Anterior cingulate cortex (tissue), 58 donors: ENCODE measurements at places on chromosomes 5 and 9.
A peak's percentile ranks its signal among the peaks of the same experiment; 100 is the strongest.

DNA sequence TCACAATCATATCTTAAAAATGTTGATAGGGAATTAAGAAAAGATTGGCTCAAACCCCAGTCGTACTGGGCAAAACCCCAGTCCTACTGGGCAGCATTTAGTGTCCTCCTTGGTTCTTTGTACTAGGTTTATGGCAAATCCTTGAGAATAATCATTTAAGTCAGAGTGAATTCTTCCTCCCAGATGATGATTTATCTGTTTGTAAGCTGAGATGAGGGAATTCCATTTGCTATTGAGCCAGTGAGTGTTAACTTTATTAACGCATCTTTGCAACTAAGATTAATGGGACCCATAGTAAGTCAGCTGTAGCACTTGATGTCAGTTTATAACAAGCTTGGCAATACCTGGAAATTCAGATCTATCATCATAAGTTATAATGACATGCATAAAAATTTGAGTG is 821.8 kb upstream of the DMAC1 start:
- DNase-seq, result no peak

GRCh38 chr9:135580664-135581380 is 19.3 kb downstream of the PAEP start:
- DNase-seq, result no peak

- DNase-seq, result no peak
These were observed 43.1 kb downstream of the NDFIP1 start for GRCh38 chr5:142151436-142152383.

GRCh38 chr5:111099058-111099778 is 7.1 kb downstream of the WDR36 start:
- no peak for DNase-seq

DNA sequence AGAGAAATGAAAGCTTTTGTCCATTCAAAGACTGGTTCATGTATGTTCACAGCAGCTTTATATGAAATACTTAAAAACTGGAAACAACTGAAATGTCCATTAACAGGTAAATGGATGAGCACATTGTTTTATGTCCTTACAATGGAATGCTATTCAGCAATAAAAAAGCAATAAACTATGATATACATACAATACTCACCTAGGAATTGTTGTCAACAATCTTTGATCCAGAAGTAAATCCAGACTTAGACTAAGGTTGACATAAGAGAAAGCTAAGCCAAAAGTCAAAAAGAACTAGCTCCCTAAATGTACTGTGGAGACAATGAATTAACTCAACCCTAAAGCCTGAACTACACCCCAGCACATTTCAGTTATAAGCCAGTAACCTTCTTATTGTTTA is 54.9 kb downstream of the FBXL17 start:
- DNase-seq, result no peak

DNA sequence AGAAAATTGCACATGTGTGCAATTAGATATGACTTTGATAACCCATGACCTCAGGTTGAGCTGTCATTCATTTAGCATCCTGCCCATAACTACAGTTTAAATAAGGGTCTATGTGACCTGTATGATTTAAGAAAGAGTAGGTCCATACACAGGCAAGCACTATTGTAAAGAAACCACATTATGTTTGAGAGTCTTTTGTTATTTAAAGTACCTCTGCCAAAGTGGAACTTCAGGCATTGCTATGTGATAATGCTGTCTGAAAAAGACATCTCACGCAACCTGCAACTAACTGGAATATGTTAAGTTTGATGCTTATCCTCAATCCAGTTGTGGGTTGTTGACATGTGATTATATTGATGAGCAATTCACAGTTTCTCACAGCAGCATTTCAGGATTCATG is 317.0 kb downstream of the TMEM161B start:
- no peak for DNase-seq

DNA sequence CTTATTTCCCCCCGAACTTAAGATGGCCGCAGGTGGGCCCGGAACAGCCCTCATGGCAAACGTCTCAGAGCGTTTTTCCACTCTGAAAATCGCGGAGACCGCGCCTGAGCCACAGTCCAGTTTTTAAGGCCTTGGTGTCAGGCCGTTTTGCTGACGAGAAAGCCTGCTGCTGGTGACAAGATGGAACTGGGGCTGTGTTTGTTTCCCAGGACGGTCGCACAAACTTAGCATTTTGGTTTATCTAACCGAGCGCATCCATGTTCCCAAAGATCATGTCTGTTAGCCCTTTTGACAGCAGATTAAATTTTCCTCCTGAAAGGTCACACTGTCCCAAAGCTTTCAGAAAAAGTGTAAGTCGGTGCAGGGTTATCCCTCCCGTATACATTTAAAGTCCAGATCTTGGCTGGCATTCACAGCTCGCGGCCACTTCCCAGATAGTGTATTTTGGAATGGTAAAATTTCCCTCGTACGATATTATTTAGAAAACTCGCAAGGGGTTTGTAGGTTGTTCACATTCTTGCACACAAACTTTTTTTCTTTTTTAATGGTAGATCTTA is 812 bp downstream of the SREK1 start:
- peak; percentile 71 for DNase-seq

- no peak for DNase-seq
These were observed 151.0 kb upstream of the ADAMTS16 start for GRCh38 chr5:4989118-4989517.

GRCh38 chr5:17282283-17283120 is 65.1 kb downstream of the BASP1 start:
- DNase-seq, result no peak

DNA sequence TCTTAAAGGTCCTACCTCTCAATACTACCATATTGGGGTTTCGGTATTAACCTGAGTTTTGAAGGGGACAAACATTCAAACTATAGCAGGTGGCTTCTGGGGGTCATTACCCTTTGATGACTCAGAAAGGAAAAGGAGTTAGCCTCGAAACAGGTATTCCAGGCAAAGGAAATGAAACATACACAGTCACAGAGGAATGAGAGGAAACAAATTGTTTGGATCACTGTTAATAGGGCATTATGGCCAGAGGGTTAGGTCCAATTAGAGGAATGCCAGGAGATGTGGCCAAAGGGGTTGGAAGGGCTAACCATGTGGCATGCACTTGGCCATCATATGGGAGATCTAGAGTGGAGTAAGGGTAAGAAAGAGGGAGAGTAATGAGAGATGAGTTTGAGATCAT is 23.9 kb upstream of the NIM1K start:
- no peak for DNase-seq

GRCh38 chr9:72383978-72384709 is 19.1 kb upstream of the ZFAND5 start:
- no peak for DNase-seq

GRCh38 chr9:130188860-130189481 is 16.8 kb downstream of the NCS1 start:
- no peak for DNase-seq

DNA sequence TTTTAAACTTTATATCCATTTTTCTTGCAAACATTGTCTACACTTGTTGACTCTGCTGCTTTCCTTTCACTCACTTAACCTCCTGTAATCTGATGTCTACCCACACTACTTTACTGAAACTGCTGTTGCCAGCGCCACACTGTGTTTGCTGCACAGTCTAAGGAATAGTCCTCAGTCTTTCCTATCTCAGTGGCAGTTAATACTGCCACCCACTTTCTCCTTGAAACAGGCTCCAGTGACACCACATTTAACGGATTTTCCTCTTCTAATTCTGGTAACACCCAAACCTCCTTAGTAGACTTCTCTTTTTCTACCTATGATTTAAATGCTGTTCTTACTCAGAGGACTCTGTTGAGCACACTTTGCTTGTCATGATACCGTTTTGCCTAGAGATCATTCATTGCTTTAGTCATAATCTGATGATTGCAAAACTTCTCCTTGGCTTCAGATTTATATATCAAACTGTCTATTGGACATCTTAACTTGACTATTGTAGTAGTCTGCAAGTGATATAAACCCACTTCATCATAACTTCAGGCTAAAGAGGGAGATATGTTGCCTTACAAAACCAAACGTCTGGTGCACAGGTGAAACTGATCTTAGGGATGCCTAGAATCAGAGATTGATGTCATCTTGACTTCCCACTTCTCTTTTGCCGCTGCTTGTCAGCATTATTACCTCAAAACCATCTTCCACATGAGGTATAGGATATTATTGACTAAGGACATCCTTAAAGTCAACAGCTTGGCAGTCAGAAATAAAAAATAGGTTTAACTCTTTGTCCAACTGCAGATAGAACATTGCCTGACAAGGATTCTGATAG is 94.1 kb downstream of the CDC42SE2 start:
- DNase-seq, result no peak

DNA sequence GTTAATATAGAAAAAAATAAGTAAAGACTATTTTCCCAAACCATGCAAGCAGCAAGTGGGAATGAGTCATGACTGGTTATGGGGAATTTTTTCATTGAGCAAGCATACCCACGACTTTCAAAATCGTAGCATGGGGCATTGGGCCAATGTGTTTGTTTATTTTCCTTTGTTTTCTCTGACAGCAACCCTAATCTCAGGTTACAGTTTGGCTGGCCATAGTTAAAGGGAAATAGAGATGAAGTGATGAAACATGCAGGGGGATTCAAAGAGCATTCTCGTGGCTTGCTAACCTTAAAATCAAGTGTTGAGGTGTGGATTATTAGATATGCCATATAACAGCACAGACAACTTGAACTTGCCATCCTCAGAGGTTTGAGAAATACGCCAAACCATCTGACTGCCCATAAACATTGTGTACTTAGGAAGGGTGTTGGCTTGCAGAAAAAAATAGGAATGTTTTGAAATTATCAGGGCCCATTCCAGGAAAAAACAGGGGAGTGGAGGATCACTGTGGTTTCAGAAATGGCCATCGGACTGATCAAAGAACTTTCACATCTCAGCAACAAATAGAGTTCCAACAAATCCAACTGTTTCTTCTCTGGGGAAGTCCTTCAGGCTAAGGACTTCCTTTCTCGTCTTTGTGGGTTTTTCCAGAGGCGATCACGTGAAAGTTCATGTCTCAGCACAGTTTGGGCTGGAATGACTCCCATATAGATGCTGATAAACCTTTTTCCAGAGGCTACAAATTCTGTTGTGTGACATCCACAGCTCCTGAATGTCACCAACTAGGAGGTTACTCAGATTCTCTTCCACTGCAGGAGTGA is 259.1 kb downstream of the SYK start:
- DNase-seq, result no peak

DNA sequence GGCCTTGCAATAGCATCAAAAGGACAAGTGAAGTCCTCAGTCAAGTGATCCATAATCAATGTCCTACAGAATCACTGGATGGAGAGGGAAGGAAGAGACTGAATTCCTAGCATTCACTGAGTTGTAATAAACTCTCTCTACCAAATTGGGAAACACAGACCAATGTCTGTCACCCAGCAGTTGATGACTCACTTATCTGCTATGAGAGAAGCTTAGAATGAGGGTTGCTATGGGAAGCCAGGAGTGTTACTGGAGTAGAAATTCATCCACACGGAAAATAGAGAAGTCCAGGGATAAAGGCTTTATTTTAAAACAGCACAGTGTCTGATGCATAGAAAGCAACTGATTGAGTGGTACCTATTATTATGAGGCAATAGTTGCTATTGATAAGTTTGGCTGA is 407.4 kb downstream of the BRINP1 start:
- DNase-seq, result no peak

- no peak for DNase-seq
These were observed 116.7 kb upstream of the RANBP3L start for GRCh38 chr5:36418152-36418979.

DNA sequence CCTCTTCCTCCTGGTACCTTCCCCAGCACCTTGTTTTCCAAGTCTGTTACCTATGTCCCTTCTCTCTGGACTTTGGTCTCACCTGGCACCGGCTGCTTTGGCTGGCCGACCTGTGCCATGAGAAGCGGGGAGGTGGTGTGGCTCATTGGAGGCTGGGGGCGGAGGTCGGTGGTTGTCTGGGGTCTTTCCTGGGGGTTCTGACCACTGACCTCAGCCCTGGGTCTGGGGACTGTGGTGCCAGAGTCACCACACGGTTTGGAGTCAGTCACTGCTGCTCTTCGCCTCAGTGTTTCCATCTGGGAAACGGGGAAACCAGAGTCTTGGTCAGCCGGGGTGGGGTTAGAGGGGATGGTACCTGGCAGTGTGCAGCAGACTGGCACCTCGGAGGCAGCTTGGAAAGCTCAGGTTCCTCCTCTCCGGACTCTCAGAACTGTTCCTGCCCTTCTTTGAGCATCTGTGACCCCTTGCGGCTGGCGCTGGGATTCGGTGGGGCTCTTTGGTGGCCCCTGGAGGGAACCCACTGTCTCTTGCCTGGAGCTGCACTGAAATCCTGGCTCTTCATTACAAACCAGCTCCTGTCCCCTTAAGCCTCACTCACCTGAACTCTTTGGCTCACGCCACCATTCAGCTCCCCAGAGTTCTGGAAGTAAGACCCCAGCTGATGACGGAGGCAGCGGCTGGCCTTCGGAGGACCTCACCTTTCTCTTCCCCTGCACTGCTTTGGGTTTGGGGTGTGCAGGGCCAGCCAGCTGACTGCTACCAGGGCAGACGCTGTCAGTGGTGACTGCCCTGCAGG is 4.1 kb upstream of the RXRA start:
- no peak for DNase-seq

- DNase-seq, result no peak
These were observed 75.7 kb upstream of the PIK3R1 start for GRCh38 chr5:68139611-68140441.

DNA sequence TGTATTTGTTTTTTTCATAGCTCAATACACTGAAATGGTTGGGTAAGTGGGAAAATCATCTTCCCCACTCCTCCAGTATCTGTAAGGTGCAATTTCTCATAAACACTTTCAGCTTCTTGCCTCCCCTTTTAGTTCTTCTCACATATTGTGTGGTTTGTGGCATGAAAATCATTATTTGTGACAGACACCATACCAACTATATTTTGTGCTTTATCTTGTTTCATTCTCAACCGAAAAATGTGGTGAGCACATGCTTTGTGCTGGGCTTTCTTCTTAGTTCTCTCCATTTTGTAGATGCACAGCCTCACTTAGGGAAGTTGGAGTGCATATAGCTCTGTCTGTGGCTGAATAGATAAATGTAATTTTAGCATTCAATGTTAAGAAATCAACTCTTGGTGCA is 6.4 kb upstream of the ANXA2R start:
- no peak for DNase-seq

- DNase-seq, result no peak
These were observed 14.5 kb downstream of the SLC22A5 start for GRCh38 chr5:132383984-132384383.
